ENCODE measurements at places on chromosomes 2 and 18. TPM values are rescaled to one million over a fixed set of nuclear protein-coding genes. Genes with fewer than 3 reads are reported as not detected.

GATA6 gene
- 26.6 TPM for total RNA-seq

MPV17 gene
- total RNA-seq: 61.9 TPM

LYPD6 gene
- total RNA-seq: not detected

GALNT14 gene
- total RNA-seq: 3.4 TPM

RSAD2 gene
- total RNA-seq: 5.2 TPM

CBLN2 gene
- not detected for total RNA-seq

RAD51AP2 gene
- total RNA-seq: not detected

DNAJC5G gene
- not detected for total RNA-seq

ARHGEF4 gene
- total RNA-seq: 9.4 TPM

SDC1 gene
- total RNA-seq: 2.3 TPM

MRPL44 gene
- 19.2 TPM for total RNA-seq

GGCX gene
- total RNA-seq: 45.6 TPM

SCN1A gene
- total RNA-seq: not detected

TMSB10 gene
- total RNA-seq: 1,485 TPM

TMEM163 gene
- total RNA-seq: 1.9 TPM

TLX2 gene
- not detected for total RNA-seq

MBD1 gene
- total RNA-seq: 55.2 TPM

MATN3 gene
- total RNA-seq: 1.2 TPM

KIF1A gene
- total RNA-seq: not detected

IL1B gene
- 8.2 TPM for total RNA-seq

HDHD2 gene
- 34.8 TPM for total RNA-seq

ACVR1 gene
- 37.7 TPM for total RNA-seq

COL3A1 gene
- 351 TPM for total RNA-seq

OTOS gene
- not detected for total RNA-seq

ALPP gene
- not detected for total RNA-seq

NPAS2 gene
- 32.1 TPM for total RNA-seq

CCDC141 gene
- 6.4 TPM for total RNA-seq

FAHD2B gene
- 6.9 TPM for total RNA-seq

RIT2 gene
- total RNA-seq: not detected

HOXD1 gene
- total RNA-seq: 1.1 TPM

SIX3 gene
- not detected for total RNA-seq

UGT1A4 gene
- not detected for total RNA-seq

PDE6D gene
- total RNA-seq: 21.8 TPM

ALKAL2 gene
- 5.7 TPM for total RNA-seq

SERPINB8 gene
- total RNA-seq: 18.9 TPM

NEU2 gene
- not detected for total RNA-seq

IL36A gene
- not detected for total RNA-seq

All from mesenteric fat pad (tissue), 1 donor.